Peyer's patch (tissue), 4 donors: ENCODE measurements at places on chromosomes 12 and 14. TPM values are rescaled to one million over a fixed set of nuclear protein-coding genes. Genes with fewer than 3 reads are reported as not detected.

DNA sequence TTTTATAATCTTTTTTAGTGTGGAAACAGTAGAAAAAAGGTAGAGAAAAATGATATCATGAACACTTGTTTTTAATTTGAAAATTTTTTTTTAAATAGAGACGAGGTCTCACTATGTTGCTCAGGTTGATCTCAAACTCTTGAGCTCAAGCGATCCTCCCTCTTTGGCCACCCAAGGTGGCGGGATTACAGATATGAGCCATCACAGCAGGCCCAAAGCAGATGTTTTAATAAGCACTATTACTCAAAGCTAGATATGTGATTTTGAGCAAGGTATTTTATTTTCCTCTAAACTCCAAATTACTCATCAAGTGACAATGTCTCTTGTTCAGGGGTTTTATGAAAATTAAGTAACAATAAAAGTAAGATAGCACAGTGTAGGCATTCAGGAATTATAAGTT, 10.7 kb upstream of the WDR89 start:
- no peaks in the 10 kb centered on the region for H3K4me1 ChIP-seq
- DNase-seq, result no peak
- no peaks in the 10 kb centered on the region for H3K36me3 ChIP-seq
- H3K4me3 ChIP-seq, result no peak overlapping the region

- H3K36me3 ChIP-seq, result no peaks in the 10 kb centered on the region
- H3K4me3 ChIP-seq, result no peak overlapping the region
- DNase-seq, result no peak
- no peaks in the 10 kb centered on the region for H3K4me1 ChIP-seq
- H3K27me3 ChIP-seq, result no peaks in the 10 kb centered on the region
These were observed 364.7 kb downstream of the NOVA1 start for GRCh38 chr14:26233118-26233517.

DNA sequence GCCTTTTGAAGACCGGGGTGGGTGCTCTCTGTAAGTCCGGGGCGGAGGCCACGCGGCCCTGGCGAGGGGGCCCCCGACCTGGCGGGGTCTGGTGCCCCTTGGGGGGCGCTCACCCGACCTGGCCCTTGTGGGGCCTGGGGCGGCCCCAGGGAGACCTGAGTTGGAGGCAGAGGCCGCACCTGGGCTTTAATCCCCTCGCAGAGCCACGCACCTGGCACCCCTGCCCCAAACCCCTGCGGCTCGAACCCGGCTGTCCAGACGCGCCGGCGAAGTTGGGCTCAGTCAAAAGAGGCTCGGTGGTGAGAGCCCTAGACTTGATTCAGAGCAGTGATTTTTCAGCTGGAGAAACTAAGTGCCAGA, 267 bp downstream of the CFAP251 start:
- peaks cover 3% of the 10 kb centered on the region for H3K4me1 ChIP-seq
- no peaks in the 10 kb centered on the region for H3K27me3 ChIP-seq
- DNase-seq, result no peak

DNA sequence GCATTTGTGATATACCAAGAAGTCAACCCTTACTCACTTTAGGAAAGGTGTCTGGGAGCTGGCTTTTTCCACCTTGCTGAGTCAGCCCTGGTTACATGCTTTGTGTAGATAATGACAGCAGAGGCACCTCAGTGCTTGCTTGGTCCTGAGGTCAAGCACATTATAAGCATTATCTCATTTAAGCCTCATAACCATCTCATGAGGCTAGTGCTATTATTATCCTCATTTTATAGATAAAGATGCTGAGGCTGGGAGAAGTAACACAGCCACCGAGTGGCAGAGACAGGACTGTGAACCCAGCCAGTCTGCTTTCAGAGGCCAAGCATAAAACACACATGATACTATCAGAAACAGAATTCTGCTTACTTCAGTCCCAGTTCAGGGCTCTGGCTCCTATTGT, 29.4 kb downstream of the MAX start:
- H3K4me1 ChIP-seq, result peaks cover 5% of the 10 kb centered on the region
- no peak overlapping the region for H3K4me3 ChIP-seq
- no peaks in the 10 kb centered on the region for H3K27me3 ChIP-seq
- no peak for DNase-seq

The KCNMB4 gene
- total RNA-seq, result 1.2 TPM

DNA sequence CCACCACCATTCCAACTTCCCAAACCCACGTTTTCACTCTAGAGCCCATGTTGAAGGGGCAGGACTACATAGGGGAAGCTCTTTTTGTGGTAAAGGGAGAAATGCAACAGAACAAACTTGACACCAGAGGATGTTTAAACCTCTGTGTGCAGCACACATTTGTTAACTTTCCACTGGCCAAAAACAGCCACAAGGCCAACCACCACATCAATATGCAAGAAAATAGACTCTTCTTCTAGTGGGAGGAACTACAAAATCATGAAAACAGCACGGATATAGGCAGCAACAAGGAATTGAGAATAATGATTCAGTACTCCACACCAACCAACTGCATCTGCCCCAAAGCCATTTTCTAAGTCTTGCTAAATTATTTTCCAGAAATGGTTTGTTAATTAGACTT, 66.3 kb upstream of the CEP83 start:
- H3K4me3 ChIP-seq, result no peak overlapping the region
- H3K36me3 ChIP-seq, result no peaks in the 10 kb centered on the region
- H3K4me1 ChIP-seq, result no peaks in the 10 kb centered on the region
- no peak for DNase-seq
- no peak overlapping the region for H3K27ac ChIP-seq

DNA sequence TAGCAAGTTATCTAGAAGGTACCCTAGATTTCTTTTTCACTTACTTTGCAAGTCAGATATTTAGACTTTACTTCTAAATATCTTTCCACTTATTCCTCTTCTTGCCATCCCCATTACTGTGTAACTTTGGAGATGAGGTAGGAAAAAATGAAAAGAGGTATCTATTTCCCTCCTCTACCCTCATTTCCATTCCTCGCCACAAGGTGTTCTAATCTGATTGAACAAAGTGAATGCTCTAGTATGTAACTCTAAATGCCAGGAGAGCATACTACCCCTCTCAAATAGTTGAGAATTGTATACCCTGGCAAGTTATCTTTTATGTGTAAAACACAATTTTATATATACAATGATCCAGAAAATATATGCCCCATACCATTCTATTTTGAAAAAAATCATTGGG, 1.7 kb upstream of the LDHB start:
- no peaks in the 10 kb centered on the region for H3K4me1 ChIP-seq
- DNase-seq, result no peak
- no peaks in the 10 kb centered on the region for H3K36me3 ChIP-seq
- H3K27me3 ChIP-seq, result peaks cover 4% of the 10 kb centered on the region
- H3K27ac ChIP-seq, result no peak overlapping the region

The LRIG3 gene
- 80.2 TPM for total RNA-seq

The PNN gene
- total RNA-seq, result 71.3 TPM
